Caki2 (cell line): ENCODE measurements at places on chromosomes 5 and 9.
A peak's percentile ranks its signal among the peaks of the same experiment; 100 is the strongest.

- DNase-seq = no peak
These were observed 326.6 kb upstream of the NREP start for GRCh38 chr5:112083623-112084022.

GRCh38 chr5:38752622-38753021, 93.2 kb upstream of the OSMR start:
- DNase-seq = no peak

- DNase-seq = peak; percentile 8
These were observed 560 bp downstream of the SCAI start for GRCh38 chr9:125142560-125143376.

DNA sequence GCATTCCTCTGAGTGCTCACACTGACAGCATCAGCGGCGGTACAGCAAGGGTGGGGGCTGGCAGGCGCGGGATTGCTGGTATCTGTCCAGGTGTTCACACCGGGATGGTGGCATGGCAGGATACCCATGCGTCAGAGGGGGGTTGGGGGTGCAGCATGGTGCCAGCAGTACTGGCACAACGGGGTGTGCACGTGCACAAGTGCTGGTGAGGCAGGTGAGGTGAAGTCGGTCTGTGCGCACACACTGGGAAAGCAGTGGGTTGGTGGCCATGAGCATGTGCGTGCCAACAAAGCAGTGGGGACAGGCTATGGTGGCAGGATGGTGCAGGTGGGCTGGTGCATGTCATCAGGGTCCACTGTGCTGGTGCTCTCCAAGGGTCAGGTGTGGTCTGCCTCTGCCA, 819.6 kb upstream of the EDIL3 start:
- DNase-seq = no peak

GRCh38 chr5:171032435-171032973, 170.7 kb downstream of the RANBP17 start:
- no peak for DNase-seq

DNA sequence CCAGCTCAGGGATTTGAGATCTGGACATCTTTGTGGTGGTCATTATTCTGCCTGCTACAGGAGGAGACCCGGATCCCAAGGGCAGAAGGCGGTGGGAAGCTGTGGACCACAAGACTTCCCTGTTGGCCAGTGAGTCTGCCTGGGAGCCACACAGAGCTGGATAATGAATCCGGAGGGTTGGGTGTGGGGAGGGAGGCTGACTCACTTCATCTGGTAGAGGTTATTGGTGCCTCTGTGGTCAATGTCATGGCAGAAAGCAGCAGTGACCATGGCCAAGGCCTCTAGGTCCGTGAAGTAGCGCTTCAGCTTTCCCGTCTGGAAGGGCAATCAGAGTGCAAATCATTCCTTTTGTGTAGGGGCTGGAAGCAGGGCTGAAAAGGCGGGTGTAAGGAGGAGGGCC, 58.5 kb downstream of the PDE6A start:
- DNase-seq = no peak

GRCh38 chr9:80811656-80812055, 877.7 kb downstream of the TLE1 start:
- DNase-seq = no peak

- DNase-seq = no peak
These were observed 55.8 kb downstream of the NSD1 start for GRCh38 chr5:177189416-177189815.

- DNase-seq = no peak
These were observed 1.5 kb upstream of the TRAF1 start for GRCh38 chr9:120928015-120928482.
